Nucleus accumbens (tissue), 56 donors: ENCODE measurements at places on chromosomes 11 and 22.

DNA sequence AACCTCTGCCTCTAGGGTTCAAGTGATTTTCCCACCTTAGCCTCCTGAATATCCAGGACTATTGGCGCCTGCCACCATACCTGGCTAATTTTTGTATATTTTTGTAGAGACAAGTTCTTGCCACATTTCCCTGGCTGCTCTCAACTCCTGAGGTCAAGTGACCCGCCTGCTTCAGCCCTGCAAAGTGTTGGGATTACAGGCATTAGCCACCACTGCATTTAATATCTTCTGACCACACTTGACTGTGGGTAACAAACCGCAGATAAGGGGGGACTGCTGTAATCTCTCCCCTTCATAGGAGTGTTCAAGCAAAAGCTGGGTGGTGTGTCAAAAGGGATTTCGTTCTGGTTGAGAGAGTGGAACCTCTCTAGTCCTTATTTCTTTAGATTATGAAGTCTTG, 53.4 kb downstream of the GRAMD1B start:
- DNase-seq, result no peak

DNA sequence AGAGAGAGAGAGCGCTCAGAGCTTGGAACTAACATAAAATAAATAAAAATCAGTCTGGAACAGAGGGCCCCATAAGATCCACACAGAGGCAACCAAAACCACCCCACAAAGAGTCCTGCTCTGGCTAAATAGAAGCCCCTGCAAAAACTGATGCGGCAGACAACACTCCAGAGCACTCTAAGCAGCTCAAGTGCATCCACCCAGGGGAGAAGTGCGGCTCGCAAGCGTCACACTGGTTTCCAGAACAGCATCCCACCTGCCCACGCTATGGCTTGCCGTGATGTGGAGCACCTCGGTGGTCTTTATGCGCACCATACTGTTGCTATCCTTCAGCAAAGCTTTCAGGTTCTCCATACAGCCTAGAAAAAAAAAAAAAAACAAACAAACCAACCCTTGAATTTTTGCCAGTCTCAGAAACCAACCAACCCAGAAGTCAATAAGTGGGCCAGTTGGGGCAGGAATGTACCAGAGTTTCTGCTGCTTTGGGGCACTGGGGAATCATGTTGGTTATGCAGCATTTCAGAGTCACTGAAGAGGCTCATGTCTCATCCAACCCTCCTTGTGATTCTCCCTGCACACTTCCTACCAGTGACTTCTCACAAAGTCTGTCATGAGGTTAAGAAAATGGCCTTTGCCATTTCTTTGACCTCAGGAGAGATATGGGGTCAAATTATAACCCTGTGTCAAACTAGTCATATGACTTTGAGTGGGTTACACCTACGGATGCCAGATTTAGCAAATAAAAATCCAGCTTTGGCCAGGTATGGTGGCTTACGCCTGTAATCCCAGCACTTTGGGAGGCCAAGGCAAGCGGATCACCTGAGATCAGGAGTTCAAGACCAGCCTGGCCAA, 3.0 kb downstream of the RSPH14 start:
- no peak for DNase-seq

- no peak for DNase-seq
Measured at GRCh38 chr11:47400768-47401279, 7.6 kb upstream of the SLC39A13 start.

- DNase-seq, result no peak
Measured at GRCh38 chr22:33467620-33468095, 409.5 kb upstream of the SYN3 start.

GRCh38 chr11:135075740-135076139, 663.7 kb upstream of the B3GAT1 start:
- no peak for DNase-seq

DNA sequence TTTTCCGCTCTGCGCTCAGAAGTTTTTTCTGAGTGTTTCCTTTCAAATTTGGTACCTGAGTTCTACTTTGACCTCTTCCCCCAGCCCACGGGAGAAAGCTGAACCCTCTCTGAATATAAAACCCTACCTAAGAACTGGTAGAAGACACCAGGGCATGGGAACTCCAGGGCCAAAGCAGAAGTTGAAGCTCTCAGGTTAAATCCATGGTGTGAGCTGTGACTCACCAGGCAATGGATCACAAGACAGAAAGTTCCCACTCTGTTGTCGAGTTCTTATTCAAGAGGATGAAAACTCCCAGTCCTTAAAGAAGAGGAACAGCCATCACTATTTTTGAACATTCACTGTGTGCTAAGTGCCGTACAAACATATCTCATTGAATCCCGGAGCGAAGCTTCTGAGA, 8.9 kb downstream of the TMEM218 start:
- DNase-seq, result no peak
